Activated CD4-positive, alpha-beta T cell treated with anti-CD3 and anti-CD28 coated beads, Interleukin-2, amount 50 U/mL, for 16 hours (primary cell): ENCODE measurements at places on chromosomes 3 and 15.
A peak's percentile ranks its signal among the peaks of the same experiment; 100 is the strongest.

- DNase-seq: no peak
Measured at GRCh38 chr3:128170866-128171516, 17.7 kb downstream of the EEFSEC start.

DNA sequence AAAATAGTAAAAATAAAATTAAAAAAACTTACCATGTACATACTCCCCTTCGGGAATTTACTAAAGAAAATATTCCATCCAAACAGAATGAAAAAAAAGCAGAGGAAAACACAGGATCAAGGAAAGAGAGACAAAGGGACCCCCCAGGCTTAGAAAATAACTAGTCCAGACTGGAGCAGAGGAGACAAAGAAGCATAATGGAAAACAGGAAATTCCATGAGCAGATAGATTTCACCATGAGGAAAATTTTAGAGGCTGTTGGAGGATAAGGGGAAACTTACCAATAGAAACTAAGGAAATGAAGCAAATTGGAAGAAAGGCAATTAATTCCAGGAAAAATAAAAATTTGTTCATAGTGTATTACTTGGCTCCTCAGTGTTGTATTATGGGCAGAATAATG is 36.7 kb downstream of the SLC27A2 start:
- no peak for DNase-seq

DNA sequence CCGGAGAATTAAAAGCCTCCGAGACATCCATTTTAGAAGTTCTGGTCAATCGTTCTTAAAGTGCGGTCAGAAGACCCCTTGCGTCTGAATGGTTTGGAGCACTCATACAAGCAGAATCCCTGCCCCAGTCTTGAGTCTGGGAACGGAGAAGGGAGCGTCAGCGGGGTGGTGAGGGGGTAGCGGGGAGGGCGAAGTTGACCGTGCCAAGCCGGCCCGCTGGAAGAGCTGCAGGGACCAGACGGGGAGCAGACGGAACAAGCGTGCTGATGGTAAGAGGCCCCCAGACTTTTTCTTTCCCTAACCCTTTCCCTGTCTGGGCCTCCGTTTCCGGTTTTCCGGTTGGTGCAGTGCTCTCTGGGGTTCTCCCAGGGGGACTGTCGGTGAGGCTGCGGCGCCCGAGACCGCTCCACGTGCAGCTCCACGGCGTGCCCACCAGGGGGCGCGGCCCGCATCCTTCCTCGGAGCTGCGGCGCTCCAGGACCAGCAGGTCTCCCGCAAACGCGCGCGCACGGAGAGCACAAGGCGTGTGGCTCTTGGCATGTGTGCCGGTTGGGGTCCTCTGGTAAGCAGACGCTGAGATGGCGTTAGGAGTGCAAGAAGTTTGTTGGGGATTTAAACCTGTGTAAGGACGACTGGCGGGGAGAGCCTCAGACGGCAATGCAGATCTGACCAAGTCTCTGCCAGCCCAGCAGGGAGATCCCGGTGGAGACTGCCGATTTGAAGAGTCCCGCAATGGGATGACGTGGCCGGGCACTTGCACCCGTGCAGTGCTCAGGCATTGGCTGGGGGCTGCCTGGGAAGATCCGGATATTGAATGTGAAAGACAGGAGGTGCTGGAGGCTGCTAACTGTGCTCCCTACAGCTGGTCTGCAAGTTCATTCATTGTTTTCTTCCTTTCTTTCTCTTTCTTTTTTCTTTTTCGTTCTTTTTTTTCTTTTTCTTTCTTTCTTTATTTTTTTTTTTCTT is 19.2 kb upstream of the CORO2B start:
- DNase-seq: peak; percentile 67

DNA sequence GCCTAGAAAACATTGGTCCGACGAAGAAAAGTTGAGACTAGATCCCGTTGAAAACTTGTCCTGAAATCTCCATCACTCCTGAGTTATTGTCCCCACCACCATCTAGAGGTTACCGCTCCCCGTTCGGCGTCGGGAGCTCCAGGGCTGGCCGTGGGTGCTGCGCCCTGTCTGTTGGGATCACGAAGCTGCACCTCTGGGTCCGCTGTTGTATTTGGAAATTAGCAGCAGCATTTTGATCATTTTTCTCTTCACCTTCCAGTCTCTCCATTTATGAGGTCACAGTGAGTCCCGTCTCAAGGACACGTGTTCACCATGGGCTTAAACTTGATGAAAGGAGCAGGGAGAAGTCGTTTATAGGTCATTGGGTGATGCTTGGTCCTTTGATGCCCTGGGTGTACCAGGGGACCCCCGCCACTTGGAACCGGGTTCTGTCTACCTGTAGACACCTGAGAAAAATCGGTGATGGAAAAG is 565 bp downstream of the MANF start:
- DNase-seq: no peak

DNA sequence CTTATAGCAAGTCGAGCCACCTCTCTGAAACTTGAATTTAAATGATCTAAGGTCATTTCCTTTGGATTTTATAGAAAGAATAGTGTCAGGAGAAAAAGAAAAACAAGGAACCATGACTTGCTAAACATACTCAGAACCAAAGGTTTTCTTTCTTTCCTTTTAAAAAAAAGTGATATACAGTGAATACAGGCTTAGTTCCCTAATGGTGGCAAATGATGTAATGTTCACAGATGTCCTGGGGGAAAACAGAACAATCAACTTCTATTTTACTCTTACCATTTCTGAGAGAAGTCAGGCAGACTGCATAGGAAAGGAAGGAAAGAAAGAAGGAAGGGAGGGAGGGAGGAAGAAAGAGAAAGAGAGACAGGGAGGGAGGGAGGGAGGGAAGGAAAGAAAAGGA is 56.5 kb downstream of the ST6GAL1 start:
- no peak for DNase-seq

- DNase-seq: no peak
Measured at GRCh38 chr3:100440895-100441294, 39.6 kb downstream of the LNP1 start.

DNA sequence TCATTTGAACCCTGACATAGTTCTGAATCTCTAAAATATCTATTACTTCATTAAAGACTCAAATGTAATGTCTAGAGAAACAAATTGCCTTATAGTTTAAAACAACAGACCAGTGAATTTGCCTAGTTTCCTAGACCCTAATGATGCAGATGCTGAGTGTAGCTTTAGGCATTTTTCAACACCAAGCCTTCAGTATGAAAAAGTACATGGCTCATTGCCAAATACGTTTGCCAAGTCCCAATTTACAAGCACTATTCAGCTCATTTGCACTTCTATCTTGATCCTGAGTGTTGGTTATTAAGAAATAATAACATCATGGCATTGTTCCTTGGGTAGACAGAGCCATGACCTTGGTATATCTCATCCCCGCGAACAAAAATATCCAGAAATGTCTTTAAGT is 46.8 kb downstream of the EOMES start:
- no peak for DNase-seq

GRCh38 chr3:28117598-28117997 is 123.8 kb upstream of the CMC1 start:
- DNase-seq: no peak

GRCh38 chr3:25854214-25854613 is 64.3 kb downstream of the OXSM start:
- no peak for DNase-seq

DNA sequence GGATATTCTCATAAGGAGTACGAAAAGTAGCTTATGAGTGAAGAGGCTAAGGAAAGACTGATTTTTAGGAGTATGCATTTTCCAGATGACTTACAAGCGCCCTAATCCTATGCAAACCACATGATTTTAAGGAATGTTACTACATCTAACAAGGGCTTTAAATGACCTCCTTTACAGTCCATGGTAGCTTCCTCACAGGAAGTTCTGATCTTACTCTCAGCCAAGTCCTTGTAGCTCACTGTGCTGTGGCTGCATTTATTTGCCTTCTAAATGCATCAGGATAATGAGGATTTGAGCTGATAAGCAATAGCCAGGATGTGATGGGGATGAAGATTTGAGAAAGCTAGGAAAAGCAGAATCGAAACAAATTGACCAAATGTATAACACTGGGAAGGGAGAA is 896.0 kb downstream of the MCTP2 start:
- no peak for DNase-seq

- DNase-seq: no peak
Measured at GRCh38 chr15:75430259-75430658, 21.2 kb downstream of the SIN3A start.

- no peak for DNase-seq
Measured at GRCh38 chr15:96858694-96859093, 528.2 kb downstream of the NR2F2 start.

DNA sequence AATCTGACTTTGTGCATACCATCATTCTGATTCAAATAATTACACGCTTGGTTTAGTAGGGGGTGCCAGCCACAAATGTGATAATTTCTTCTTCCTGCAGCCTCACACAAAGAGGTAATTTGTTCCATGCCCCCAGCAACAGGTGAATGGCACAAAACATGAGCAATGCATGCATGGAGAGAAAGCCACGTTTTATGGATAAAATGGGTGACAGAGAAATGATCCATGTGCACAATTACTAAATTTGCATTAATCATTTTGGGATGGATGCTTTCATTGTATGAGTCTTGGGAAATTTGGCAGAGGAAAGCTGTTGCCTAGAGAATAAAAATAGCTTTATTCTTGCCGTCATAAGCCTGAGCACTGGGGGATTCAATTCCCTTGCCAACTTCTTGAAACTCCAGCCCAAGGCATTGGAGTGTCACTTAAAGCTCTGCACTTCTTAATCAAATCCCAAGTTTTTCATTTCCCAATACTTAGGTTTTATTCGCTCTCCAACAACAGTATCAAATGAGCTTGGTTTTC is 411.6 kb downstream of the GBE1 start:
- no peak for DNase-seq

DNA sequence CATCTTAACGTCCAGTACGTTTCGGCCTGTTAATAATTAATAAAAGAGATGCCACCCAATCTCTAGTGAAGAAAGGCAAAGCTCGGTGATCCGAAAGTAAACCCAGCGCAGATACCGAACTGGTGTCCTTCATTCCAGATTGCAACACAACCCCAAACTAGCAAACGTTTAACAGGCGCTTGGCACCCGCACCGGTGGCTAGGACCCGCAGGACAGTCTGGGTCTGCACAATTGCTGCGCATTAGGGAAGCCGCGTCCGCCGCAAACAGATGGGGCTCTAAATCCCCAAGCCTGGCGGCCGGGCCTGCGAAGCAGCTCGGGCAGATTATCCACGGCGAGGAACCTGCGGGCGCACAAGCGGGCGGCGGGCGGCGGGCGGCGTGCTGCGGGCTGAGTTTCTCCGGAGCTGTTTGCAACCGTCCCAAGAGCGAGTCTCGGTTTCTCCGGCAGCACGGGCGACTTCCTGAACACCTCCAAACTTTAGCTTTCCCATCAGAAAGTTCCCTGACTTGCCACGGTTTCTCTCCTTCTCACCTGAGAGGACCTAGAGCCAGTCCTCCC is 112.1 kb upstream of the ICE2 start:
- peak; percentile 53 for DNase-seq

GRCh38 chr3:37741644-37742043 is 120.0 kb upstream of the CTDSPL start:
- DNase-seq: no peak

DNA sequence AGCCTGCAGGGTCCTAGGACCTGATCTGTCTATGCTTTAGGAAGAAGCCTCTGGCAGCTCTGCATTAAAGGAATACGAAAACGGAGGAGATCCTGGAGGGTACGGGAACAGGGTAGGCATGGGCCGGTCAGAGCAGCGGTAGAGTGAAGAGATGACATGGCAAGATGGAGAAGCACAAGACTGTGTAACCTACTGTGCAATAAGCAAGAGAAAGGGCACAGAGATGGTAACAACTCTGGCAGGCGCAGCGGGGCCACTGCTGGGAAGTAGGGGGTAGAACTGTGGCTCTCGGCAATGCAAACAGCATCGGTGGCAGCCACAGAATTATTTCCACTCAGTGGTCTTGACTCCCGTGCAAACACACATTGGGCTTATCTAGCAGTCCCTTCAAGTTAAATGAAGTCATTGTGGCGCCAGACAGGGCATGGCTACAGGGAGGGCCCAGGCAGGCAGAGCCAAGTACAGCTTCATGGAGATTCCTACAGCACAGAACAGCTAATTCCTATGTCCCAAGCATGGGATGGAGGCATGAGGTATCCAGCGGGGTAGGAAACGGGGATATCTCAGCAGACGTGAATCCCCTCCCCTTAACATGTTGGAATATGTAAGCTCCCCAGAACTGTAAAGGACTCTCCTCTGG is 28.8 kb downstream of the WHAMM start:
- no peak for DNase-seq

GRCh38 chr3:39721076-39721475 is 88.3 kb upstream of the MYRIP start:
- no peak for DNase-seq

DNA sequence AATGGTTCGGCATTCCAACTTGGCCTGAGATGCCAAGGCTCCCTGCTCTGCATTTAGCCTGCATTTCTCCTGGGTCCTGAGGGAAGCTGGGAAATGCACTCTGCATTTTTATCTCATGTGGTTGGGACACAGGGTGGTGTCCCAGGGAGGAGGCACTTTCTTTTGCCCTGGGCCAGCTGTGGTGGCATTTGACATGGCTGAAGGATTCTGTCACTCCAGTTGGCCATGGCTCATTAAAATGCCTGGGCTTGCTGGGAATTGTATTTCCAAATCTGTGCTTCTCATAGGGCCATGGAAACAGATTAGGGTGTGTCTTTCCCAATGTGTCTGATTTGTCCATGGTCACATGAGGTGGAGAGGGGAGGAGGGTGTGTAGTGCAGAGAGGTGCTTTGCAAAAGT is 128.3 kb upstream of the RGMA start:
- no peak for DNase-seq

- no peak for DNase-seq
Measured at GRCh38 chr3:193731656-193732055, 138.6 kb downstream of the OPA1 start.

DNA sequence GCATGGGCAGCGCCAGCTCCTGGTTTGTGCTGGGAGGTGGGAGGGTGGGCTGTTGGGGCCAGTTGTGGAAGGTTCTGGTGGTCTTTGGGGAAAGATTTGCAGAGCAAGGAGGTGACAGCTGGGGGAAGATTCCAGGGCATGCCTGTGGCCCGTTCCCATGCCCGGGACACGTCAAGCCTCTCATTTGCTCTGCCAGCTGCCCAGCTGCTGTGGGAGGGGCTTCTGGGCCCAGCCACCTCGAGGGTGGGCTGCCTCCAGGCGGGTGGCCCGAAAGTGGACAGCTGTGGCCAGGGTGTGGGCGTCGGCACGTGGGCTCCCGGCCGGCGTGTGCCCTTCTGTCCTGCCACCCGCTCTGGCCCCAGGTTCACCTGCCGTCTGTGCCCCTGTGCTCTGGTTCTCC is 17.2 kb downstream of the PLXNA1 start:
- no peak for DNase-seq
